ENCODE measurements at places on chromosomes 7 and 10. TPM values are rescaled to one million over a fixed set of nuclear protein-coding genes. Genes with fewer than 3 reads are reported as not detected.

DNA sequence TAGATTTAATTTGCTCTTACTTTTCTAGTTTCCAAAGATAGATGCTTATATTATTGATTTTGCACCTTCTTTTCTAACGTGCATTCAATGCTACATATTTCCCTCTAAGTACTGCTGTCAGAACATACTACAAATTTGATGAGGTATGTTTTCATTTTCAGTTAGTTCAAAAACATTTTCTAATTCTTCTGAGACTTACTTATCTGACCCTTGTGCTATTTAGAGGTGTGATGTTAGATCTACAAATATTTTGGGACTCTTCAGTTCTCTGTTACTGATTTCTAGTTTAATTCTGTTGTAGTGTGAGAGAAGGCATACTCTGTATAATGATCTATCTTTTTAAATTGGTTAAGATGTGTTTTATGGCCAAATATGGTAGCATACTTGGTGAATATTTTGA lies 97.8 kb upstream of the TMEM168 start:
- no peak for DNase-seq

Gene SPDYE2
- total RNA-seq = not detected

GRCh38 chr7:28246921-28247461 lies 66.4 kb upstream of the JAZF1 start:
- no peak for DNase-seq

DNA sequence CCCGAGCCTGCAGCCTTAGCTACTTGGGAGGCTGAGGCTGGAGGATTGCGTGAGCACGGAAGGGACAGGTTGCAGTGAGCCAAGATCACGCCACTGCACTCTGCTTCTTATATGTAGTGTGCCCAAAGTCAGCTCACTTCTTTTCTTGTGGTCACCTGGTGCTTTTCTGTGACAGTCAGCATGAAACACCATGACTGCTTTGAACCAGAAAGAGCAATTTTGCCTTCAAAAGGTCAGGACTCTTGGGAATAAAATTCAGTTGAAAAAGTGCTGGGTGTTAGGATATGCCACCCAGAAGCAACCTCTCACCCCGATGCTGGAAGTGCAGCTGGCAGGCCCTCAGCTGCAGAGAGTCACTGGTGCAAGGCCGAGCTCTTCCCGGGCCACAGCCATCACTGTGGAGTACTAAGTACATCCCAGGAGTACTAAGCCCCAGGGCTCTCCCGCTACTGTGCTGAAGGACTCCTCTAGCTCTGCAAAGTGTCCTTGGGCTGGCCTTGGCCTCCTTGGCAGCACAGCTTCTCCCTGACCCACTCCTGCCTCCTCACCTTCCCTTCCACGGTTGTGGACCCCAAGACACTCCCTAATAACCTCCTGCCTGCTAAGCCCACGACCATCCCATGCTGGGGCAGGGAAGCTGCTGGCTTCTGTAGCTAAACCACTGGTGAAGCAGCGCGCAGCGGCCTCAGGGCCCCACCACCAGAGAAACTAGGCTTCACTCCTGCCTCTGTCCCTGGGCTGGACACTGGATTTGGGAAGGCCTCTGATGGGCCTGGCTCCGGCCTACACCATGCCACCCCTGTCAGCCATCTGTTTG lies 17.6 kb upstream of the GDI2 start:
- DNase-seq = no peak

DNA sequence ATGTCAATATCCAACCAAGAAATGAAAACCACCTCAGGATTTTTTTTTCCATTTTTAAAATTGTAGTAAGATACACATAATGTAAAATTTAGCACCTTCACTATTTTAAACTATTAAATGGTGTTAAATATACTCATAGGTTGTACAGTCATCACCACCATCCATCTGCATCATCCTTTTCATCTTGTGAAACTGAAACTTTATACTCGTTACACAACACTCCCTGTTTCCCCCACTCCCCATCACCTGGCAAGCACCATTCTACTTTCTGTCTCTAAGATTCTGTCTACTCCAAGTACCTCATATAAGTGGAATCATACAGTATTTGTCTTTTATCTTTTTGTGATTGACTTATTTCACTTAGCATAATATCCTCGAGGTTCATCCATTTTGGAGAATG lies 335.2 kb upstream of the NPSR1 start:
- DNase-seq = no peak

DNA sequence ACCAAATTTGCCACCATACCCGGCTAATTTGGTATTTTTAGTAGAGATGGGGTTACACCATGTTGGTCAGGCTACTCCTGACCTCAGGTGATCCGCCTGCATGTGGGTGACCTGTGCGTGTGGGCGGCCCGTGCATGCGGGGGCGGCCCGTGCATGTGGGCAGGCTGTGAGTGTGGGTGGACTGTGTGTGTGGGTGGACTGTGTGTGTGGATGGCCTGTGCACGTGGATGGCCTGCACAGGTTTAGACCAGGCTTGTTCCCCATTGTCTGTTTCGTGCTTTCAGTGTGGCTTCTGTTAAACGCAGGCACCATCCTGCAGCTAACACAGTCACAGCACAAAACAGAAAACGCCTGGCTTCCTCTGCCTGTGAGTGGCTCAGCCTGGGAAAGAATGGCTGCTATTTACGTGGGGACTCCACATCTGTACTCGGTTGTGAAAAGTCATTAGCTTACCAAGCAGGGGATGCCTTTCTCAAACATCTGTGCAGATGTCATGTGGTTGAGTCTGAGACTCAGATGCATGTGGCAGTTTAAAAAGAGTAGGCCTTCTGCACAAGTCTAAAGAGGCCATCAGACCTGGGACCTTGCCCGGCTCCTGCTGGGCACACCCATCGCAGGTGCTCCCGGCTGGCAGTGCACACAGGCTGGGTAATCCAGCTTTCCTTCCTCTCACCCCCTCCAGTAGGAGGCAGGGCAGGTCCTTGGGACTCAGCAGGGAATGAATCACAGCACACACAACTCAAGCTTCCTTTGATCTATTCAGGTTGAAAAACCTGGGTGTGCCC lies 91.6 kb downstream of the COBL start:
- DNase-seq = peak; percentile 67

DNA sequence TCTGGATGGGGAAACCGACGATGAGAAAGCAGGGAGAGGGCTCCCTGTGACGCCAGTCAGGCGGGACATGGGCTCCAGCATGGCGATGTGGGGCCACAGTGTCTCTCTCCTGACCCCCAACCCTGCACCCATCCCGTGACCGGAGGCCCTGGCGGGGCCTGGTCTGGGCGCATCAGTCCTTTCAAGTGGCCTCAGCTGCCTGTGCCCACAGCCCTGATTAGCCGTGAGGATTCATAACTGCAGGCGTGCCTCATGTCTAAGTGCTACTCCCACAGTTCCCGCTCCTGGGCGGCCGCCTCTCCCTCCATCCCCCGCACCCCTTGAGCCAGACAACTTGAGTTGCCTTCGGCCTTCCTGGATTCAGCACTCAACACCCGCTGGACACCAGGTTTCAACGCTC lies 240.8 kb downstream of the ELFN1 start:
- no peak for DNase-seq

GRCh38 chr7:103714376-103714927 lies 268.4 kb upstream of the SLC26A5 start:
- DNase-seq = no peak

DNA sequence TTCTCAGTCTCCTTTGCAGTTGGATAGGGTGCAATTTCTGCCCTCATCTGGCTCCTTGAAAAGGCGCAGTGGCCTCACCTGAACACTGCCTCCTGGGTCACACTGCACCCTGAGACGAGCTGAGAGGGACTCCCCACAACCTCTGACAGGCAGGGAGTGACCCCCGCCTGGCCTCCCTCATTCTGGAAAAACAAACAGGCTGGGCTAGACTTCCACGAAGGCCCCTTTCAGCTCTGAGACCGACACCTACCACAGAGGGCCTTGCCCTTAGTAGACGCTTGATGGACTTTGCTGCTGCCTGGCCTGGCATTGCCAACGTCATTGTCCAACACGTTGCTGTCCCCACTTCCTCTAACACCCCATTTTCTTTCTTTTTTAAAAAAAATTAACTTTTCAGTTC lies 8.6 kb downstream of the FAM241B start:
- DNase-seq = no peak

Gene SDK1
- 8.4 TPM for total RNA-seq

Gene DOCK4
- 4.9 TPM for total RNA-seq

Gene ST7
- 10.9 TPM for total RNA-seq

Gene PPP1R3C
- 1.2 TPM for total RNA-seq

GRCh38 chr7:74193054-74193453 lies 16.8 kb upstream of the LAT2 start:
- DNase-seq = no peak

- DNase-seq = no peak
These were observed 50.5 kb downstream of the FZD1 start for GRCh38 chr7:91314591-91315323.

GRCh38 chr7:94654783-94655125 lies 1.2 kb downstream of the SGCE start:
- no peak for DNase-seq

DNA sequence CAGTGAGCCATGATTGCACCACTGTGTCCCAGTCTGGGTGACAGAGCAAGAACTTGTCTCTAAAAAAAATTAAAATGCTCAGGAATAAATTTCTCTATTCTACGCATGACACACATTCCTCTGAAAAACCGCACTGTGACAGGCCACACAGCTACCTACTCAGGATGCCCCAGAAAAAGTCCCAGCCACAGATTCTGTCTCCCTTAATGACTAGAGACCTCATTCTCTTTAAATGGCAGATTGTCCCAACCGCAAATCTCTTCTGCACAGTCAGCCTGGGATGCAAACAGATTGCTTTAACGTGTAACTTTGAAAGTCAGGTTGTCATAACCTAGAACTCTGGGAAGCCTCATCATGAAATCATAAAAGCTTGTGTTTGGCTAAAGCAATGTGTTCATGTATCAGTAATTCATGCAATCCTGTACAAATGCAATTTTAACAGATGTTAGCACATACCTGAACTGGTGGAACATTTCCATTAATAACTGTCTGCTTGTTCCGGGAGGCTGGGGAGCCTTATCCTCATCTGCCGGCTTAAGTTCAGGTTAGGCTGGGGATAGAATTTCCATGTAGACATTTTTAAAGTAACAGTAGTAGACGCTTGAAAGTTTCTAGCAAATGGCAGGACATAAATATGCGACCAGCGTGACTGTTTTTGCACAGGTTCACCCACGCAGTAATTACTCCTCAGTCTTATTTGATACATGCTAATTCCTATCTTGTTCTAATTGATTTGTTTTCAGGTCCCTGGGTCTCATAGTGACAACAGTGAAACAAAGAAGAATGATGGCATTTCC lies 26.2 kb upstream of the MSRB2 start:
- DNase-seq = no peak

Gene AKR1C4
- total RNA-seq = not detected

Gene TACC2
- total RNA-seq = 54.8 TPM

Gene FAM25A
- not detected for total RNA-seq

Gene KAT6B
- total RNA-seq = 35.4 TPM

DNA sequence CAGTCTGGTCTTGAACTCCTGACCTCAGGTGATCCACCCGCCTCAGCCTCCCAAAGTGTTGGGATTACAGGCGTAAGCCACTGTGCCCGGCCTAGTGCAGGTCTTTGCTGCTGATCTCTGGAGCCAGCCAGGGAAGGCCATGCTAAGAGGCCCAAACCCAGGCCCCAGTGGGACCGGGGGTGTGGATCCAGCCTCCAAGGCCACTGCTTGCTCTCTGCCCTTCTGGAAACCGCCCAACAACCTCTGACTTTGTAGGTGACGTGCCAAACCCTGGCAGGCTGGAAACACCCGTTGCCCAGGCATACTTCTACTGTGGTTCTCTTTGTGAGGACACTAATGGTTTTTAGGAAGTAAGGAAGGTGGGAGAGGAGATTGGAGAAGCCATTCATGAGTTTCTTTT lies 83.5 kb upstream of the GNA12 start:
- DNase-seq = peak; percentile 5

Gene INSYN2A
- total RNA-seq = 0.20 TPM

GRCh38 chr10:120511165-120511564 lies 54.1 kb downstream of the PLPP4 start:
- DNase-seq = no peak

- DNase-seq = no peak
These were observed 94.1 kb downstream of the PIP4K2A start for GRCh38 chr10:22620140-22620857.

Gene MYL7
- total RNA-seq = 5.7 TPM

- no peak for DNase-seq
These were observed 115.3 kb downstream of the PIP4K2A start for GRCh38 chr10:22599048-22599561.

DNA sequence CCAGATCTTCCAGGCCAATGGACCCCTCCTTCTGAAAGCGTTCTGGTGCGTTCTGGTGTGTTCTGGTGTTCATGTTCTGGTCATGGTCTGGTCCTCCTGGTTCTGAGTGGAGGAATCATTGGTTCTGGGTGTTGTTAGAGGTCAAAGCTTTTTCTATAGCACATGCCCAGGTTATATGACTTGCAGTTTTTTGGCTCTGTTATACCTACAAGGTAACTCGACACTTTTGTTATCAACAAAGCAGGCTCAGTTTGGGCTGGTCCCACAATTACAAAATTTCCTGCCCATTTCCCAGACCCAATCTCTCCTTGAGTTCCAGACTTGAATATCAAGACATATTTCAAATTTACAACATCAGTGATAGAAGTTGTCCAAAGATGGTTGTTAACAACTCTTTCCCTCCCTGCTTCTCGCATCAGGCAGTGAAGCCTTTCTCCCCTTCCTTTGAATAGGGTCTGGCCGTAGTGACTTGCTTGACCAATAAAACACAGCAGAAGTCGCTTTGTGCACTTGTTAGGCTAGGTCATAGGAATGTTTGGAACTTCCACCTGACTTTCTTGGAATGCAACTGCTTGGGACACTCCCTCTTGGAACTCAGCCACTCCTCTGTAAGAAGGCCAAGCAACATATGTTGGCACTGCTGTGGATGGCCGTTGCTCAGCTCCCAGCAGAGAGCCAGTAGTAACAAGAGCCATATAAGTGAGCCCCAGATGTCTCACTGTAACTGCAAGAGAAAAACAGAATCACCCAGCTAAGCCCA lies 83.1 kb upstream of the STEAP1B start:
- DNase-seq = peak; percentile 78

- DNase-seq = no peak
These were observed 113.9 kb downstream of the MYOF start for GRCh38 chr10:93368210-93368609.

GRCh38 chr10:44853796-44854195 lies 57.3 kb upstream of the TMEM72 start:
- no peak for DNase-seq

- no peak for DNase-seq
These were observed 75.0 kb downstream of the PDGFA start for GRCh38 chr7:444606-445005.

DNA sequence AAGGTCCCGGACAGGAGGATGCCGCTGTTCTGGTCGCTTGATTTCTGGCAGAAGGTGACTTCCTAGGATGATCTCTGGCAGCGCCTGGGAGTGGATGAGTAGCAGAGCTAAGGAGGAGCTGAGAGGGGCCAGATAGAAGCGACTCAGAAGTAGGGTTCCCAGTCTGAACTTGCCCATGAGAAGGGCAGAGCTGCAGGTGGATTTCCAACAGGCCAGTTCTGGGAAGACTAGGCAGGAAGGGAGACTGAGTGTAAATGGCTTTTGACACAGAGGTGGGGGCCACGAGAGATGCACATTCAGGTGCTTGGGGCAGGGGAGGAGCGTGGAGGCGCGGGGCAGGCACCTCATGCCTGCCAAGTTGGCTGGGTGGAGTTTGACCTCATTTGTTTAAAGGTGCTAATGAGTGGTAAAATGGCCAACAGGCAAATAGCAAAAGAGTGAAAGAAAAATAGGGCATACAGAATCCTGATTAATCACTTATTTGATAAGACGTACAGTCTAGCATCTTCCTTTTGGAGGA lies 58.8 kb downstream of the SHH start:
- no peak for DNase-seq

GRCh38 chr7:19375976-19376375 lies 230.8 kb upstream of the FERD3L start:
- no peak for DNase-seq

Data from H9 (cell line).